ENCODE measurements at places on chromosomes 6 and 20.

GRCh38 chr6:6008648-6009421 lies 2.1 kb upstream of the NRN1 start:
- DNase-seq = peak; percentile 72

GRCh38 chr6:73108949-73109348 lies 116.3 kb downstream of the KHDC1L start:
- no peak for DNase-seq

DNA sequence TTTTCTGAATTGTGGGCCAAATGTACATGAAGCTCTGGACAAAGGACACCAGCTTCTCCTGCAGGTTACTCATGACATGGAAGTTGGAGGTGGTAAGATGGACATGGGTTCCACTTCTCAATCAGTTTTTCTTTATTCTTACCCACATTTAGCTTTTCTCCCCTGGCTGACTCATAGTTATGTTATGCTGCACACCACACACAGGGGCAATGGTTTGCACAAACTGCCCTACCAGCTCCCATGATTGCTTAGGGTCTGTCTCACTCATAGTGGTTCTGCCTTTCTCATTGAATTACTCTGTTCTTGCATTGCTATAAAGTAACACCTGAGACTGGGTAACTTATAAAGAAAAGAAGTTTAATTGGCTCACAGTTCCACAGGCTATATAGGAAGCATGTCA lies 4.5 kb upstream of the CD109 start:
- DNase-seq = no peak

DNA sequence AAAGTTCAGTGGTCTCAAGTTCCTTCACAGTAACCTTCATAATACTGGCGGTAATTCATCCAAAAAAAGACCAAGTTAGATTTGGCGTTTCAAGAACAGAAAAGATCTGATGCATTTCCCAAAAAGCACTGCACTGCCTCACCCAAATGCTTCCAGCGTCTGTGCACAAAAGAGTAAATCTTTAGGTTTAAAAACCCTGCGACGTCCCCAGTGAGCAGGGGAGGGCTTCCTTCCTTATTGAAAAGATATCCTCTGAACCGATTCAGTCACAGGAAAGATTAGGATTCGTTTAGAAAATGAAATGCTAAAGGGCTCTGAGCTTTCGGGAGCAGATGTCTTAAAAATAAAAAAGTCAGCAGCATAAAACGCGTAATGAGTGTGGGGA lies 654 bp downstream of the TBC1D7 start:
- no peak for DNase-seq

DNA sequence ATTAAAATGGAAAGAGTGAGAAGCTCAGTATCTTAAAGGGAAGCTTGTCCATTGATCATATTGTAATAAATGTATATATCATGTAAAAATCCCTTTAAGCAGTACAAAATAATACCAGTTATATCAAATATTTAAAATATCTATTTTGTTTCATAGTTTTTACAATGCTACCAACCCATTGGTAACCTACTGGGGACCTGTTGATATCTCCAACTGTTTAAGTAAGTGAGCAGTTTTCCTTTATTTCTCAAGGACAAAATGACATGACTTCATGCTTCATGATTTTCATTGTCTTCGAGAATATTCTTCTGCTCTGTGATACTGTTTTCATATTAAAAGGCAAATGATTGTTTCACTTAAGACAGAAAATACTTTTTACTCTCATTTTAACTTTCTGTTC lies 100.0 kb downstream of the ADGRG6 start:
- DNase-seq = no peak

GRCh38 chr20:20084296-20084752 lies 32.0 kb downstream of the CFAP61 start:
- DNase-seq = no peak

DNA sequence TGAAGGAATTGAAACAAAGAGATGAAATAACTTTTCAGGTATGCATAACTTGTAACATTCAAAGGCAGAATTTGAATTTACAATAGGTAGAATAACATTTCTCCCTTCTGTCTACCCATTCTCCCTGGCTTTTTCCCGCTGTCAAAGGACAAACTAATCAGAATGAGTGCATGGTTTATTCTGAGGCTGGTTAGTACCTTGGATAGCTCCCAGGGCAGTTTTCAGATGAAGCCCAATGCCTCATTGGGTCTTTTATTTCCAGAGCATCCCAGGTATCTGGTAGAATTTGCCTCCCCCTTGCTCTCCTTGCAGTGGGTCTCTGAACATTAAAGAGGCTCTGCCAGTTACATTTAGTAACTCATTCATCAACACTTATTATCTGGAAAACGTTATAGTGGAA lies 665.5 kb downstream of the BCKDHB start:
- no peak for DNase-seq

DNA sequence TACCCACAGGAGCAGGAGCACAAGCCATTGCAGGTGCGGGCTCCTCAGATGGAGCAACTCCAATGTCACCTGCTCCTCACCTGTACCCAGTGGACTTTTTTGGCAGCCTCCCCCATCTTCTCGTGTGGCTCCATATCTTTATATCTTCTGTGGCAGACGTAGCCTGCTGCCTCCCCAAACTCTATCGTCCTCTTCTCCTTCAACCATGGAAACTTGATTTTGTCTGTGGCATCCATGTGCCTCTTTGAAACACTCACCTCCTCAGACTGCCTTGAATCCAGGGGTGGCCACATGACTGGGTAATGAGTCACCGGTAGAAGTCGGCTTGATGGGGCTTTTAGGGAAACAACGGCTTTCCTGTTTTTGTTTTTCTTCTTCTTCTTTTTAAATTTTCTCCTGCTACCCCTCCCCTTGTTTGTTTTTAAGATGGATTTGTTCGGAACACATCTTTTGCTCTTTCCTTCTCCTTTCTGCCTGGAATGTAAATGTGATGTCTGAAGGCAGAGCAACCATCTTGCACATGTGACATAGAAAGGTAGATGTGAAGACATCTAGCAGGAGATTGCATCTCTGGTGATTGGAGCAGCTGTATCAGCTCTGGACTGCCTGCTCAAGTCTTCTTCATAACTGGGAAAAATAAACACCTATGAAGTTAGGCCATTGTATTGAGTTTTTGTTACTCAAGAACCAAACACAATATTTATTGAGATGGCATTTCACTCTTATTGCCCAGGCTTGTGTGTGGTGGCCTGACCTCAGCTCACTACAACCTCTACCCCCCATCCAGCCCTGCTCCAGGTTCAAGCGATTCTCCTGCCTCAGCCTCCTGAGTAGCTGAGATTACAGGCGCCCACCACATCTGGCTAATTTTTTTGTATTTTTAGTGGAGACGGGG lies 69.9 kb upstream of the DDR1 start:
- no peak for DNase-seq

- no peak for DNase-seq
These were observed 34.3 kb upstream of the AGPAT4 start for GRCh38 chr6:161308075-161308655.

GRCh38 chr6:11350294-11350693 lies 117.8 kb upstream of the NEDD9 start:
- no peak for DNase-seq

- DNase-seq = no peak
These were observed 12.2 kb downstream of the SMLR1 start for GRCh38 chr6:130839379-130839778.

DNA sequence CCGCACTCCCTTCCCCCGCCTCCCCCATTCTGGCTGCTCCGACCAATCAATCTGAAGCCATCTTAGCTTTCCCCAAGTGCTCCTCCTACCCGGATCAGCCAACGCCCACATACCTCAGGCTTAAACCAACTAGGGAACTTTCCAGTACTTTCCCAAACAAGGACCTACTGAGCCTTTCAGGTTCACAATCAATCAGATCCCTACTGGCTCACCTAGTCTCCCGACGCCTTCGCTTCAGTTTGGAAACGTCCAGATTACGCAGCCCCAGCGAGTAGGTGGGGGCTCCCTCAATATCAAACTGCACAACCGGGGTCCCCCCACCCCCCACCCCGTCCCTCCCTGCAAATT lies 432 bp downstream of the HSPA1L start:
- no peak for DNase-seq

GRCh38 chr6:156950084-156950483 lies 172.9 kb downstream of the ARID1B start:
- no peak for DNase-seq

DNA sequence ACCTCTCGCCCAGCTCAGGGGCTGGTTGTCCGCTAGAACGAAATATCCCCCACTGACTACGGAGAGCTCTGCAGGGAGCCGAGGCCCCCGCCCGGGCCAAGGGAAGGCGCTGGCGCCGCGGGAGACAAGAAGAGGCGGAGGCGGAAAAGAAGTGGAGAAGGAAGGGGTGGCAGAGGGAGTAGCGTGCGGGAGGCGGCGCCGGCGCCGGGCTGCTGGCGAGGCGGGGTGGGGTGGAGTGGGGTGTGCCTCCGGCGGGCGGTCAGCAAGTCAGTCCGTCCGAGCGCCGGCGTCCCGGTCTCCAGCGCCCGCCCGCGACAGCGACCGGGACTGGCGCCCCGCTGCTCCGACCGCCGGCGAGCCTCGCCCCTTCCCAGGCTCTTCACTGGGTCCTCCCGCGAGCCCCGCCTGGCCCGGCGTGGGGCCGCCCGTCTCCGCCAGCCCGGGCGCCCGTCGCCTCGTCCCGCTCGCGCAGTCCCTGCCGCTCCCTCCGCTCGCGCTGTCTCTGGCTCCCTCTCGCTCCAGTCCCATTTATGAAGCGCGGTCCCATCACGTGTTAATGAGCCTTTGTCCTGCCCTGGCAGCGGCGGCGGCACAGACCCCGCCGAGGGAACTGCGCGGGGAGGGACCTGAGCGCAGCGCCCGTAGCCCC lies at the start of gene CNR1:
Gene CNR1 (minus strand): TSS at position 504 of the 649 bp plus-strand sequence. CDS start 21,073 bp downstream, outside the sequence.
- DNase-seq = no peak

GRCh38 chr20:22575737-22576136 lies 8.6 kb downstream of the FOXA2 start:
- no peak for DNase-seq

DNA sequence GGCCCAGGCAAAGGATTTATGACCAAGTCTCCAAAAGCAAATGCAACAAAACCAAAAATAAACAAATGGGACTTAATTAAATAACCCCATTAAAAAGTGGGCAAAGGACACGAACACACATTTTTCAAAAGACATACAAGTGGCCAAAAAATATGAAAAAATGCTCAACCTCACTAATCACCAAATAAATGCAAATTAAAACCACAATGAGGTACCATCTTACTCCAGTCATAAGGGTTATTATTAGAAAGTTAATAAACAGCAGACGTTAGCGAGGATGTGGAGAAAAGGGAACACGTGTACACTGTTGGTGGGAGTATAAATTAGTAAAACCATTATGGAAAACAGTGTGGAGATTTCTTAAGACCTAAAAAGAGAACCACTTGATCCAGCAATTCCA lies 71.1 kb downstream of the CEP162 start:
- DNase-seq = no peak

- no peak for DNase-seq
These were observed 67.7 kb upstream of the GCM1 start for GRCh38 chr6:53216301-53216700.

DNA sequence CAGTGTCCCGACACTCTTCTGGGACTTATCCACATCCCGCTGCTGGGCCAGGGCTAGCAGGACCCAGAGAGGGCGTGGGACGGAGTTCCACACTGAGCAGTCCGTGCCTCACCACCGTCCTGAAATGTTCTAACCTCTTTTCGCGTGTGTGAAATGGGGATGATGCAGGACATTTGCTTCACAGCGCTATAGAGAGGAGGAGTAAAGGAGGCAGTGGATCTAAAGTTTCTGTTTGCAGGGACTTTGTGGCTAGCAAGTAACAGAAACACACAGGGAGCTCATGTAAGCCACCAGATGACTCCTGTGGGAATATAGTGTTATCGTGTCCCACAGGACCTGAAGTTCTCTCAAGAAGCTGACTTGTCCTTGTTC lies 634 bp downstream of the ITPA start:
- DNase-seq = no peak

- DNase-seq = no peak
These were observed 89.6 kb upstream of the HMGCLL1 start for GRCh38 chr6:55668591-55668990.

- no peak for DNase-seq
These were observed 212.4 kb downstream of the SYNDIG1 start for GRCh38 chr20:24681634-24682495.

DNA sequence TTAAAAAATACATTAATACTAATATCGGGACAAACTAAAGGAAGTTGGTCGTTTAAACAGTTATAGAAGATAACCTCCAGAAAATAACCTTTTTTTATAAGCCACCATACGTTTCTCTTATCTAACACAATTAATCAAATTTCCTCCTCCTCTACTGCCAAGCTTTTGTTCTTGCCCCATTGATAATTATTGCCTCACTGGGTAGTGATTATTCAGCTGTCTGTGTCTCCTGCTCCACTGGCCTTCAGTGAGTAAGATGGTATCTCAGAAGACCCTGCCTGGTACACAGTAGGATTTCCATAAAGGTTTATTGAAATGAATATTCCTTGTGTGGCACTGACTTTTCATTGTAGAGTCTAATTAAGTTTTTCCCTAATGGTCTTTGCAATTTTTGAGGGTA lies 165.5 kb upstream of the SCGN start:
- DNase-seq = no peak

DNA sequence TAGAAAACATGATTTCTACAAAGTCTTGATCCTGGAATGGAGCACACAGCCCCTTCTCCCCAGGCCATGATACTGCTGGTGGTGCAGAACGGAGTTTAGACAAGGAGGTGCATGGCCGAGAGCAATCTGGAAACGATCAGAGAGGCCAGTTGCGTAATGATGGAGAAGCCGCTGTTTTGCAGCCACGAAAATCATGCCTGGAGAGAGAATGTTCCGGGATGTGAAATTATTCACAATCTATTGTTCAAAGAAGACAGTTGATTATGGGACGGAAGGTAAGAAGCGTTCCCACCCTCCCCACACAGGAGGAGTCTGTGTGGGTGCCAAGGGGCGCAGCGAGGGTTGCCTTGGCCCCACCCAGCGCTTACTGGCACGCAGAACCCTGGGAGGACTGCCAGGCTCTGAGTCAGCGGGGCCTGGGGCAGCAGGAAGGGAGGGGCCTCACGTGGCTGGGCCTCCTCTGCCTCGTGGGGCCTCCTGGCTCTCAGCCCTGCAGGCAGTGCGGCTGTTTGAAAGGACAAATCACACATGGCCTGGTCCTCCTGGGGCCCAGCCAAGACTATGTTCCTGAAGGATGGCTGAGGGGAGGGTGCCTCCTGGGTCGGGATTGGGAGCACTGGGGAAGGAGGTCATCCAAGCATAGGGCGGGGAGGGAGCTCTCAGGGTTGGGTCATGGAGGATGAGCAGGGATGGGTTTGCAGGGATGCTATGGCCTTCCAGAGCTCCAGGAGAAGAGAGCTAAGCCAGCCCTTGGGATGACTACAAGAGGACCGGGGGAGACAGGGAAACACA lies 8.7 kb upstream of the AP5S1 start:
- DNase-seq = no peak
